ENCODE measurements at places on chromosomes 13 and 19.

DNA sequence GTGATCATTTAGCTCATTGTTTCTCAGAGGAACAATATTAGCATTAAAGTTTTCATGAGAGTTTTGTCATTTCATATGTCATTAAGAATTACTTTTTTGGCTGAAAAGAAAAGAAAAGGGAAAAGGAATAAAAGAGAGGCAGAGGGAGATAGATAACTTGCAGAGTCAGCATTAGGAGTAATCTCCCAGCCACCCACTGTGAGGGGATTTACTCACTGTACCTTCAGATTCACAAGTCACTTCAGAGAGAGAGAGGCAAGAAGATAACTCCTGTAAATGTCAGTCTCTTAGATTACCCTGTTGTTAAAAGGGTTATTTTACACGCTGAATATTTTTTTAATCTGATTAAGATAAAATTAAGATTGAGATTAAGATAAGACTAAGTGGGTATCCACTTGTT lies 125.2 kb downstream of the POU4F1 start:
- DNase-seq = no peak

DNA sequence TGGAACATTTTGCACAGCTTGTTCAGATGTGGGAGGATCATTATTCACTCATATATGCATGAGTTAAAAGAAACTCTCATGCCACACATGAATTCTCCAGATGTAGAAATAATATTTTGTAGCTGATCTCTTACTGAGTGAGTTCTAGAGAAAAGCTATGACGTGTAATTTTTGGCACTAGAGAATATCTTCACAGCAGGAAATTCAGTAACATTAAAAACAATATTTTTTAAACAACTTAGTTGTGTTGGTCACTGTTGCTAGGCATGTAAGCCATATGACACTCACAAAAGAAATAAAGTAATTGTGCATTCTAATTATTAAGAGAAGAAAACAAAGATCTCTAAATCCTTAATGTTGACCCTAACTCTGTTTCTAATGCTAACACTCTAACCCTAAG lies 371.4 kb upstream of the SLC10A2 start:
- DNase-seq = no peak

DNA sequence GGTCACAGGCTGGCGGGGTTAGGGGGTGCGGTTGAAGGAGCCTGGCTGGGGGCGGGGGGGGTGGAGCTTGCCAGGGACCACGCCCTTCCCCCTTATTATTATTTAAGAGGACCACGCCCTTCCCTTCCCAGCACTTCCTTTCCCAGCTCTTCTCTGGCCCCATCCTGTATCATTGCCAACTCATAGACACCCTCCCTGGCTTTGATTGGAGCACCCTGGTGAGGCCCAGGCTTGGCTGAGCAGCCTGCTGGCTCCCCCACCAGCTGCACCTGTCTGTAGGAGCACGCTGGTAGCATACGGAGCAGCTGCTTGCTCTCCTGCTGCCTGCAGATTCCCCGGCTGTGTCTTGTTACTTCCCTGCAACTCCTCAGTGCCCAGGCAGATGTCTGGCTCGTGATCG lies 62.5 kb upstream of the PDX1 start:
- DNase-seq = no peak

GRCh38 chr13:103101901-103102300 lies 35.7 kb upstream of the SLC10A2 start:
- no peak for DNase-seq

DNA sequence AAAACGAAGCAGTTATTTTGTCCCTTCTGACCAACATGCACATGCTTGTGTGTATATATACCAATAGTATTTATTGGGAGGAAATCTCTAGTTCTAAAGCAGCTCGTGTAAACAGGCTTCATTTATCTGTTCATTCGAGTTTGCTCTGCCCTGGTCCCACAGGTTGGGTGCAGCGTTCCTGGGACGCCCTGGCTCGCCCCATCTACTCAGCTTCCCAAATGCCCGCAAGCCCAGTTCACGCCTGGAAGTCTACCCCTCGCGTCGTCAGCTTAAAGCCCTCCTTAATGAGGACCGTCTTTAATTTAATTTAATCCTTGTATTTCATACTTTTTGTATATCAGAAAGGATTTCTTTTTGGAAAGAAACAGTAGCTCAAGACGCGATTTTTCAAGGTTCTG lies 604 bp downstream of the THSD1 start:
- no peak for DNase-seq

DNA sequence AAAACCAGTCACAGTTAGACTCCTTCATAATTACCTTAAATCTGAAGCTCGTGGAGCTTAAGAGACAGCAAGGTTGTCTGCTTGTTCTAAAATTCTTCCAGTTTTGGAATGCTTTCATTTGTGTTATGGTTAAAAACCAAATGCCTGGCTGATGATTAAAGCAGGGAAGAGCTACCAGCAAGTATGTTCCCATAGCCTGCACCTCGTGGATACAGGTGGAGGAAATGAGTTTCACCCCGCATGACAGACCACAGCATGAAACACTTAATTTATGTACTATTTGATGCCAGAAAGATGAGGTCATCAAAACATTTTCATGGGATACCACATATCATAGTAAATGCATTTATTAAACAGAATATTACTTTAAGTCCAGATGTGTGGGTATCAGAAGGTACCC lies 416 bp upstream of the DOCK9 start:
- no peak for DNase-seq

DNA sequence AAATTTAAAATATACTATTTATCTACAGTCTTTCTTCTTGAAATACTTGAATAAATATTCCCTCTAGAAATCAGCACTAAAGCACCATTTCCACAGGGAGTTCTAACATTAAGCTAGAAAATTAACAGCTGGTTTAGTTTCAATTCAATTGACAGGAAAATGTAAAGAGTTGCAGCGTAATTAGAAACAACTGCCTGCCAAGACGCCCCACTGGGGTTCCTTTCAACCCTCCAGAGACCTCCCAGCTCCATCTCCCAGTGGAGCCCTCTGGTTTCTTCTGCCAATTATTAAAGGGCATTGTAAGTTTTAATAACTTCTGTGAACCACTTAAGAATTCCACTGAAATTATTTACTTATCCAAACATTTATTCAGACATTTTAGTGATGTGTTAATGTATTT lies 4.2 kb downstream of the GJA3 start:
- no peak for DNase-seq

DNA sequence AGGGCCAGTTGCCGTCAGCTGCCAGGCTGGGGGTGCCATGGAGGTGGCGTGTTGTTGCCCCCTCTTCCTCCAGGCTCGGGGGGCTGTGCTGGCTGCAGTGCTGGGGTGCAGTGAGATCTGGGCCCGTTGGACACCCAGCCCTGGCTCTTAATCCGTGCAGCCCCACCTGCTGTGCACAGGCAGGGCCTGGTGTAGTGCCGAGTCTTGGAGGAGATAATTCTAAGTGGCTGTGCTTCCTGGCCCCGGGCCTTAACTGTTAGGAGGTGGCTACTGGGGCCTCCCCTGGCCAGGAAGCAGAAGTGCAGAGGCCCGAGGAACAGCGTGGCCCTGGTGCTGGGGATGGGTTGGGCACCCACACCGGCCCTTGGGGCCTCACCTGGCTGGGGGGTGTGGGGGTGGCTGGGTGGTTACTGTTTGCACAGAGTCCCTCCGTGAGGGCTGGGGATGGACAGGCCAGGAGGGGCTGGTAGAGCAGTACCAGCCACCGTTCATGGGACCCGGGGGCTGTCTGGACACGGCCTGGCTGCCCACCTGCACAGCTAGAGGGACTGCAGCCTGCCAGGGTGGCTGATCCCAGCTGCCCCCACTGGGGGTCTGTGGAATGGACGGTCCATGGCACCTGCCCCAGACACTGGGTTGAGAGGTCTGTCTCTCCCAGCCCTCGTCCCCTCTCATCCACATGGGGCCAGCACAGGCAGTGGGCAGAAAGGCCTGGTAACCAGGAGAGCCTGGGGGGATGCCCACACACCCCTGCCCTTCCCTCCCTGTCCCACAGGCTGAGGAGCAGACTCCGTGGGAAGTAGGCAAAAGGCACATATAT lies 3.3 kb downstream of the GPX4 start:
- no peak for DNase-seq

GRCh38 chr13:79492918-79493594 lies 12.1 kb downstream of the NDFIP2 start:
- DNase-seq = no peak

DNA sequence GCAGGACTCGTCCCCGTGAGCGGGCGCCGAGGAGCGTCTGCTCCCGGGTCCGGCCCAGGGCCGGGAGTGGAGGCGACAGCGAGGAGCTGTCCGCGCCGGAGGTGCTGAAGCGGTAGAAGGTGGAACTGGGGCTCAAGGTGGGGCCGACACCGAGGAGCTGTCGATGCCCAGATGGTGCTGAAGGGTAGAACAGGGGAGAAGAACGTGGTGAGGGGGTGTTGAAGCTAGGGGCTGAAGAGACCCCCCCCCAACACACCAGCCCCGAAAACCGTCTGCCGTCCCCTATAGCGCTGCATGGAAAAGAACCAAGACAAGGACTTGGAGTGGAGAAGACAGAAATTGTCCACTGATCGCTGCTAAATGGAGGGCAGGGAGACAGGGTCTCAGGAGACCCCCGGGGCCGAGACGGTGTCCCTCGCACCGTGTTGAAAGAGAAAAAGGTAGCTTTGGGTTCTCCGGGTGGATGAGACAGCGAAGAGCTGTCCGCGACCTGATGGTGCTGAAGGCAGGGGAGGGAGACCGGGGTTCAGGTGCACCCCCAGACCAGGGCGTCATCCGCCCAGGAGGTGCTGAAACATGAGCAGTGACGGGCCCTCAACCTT lies 7.1 kb upstream of the PDE4C start:
- DNase-seq = peak; percentile 40

DNA sequence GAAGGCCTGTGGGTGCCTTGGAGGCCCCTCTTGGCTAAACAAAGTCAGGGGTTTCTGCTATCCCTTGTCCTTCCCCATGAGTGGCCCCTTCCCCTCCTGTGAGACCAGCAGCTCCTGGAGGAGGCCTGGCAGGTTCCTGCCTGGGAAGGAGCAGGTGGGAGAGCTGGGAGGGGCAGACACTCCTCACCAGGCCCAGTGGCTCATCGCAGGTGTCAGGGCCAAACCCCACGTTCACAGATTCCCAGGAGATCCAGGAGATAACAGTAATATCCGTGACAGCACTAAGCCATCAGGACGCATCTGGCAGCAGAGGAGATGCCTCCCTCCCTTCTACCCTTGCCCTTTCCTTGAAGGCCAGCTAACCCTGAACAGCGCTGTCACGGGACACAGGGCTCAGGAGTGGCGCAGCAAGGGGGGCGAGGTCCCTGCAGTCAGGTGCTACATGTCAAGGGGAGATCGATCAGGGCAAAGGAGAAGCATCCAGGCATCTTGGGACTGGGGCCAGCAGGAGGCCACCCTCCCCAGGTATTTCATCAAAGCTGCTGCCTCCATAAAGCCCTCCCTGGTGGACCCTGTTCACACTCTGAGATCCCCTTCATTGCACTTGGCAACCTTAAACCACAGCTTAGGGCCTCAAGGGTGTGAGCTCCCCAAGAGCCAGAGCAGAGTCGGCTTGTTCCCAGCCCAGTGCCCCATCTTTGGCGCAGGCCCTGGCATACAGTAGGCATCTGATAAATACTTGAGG lies 4.8 kb downstream of the CEBPA start:
- DNase-seq = no peak

GRCh38 chr13:76086729-76087128 lies 450.6 kb downstream of the LMO7 start:
- DNase-seq = no peak

DNA sequence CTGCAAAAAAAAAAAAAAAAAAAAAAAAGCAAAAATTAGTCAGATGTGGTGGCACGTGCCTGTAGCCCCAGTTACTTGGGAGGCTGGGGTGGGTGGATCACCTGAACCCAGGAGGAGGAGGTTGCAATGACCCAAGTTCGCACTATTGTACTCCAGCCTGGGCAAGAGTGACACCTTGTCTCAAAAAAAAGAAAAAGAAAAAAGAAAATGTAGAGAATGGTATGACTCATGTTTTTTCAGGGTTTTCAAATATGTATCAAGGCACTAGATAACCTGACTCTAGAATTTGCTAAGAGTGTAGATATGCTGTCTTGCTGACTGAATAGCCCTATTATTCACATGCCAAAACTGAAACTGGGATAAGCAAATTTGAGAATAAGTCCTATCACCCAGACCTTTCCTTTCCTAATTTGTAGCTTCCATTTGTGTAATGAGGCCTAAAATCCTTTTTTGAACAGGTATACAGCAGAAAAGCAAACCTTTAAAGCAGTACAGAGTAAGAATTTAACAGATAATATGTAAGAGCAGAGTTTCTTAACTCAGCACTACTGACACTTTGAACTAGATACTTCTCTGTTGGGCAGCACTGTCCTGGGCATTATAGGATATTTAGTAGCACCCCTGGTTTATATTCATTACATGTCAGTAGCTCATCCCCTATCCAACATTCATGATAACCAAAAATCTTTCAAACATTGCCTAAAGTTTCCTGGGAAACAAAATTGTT lies 108.6 kb downstream of the ELF1 start:
- DNase-seq = no peak

DNA sequence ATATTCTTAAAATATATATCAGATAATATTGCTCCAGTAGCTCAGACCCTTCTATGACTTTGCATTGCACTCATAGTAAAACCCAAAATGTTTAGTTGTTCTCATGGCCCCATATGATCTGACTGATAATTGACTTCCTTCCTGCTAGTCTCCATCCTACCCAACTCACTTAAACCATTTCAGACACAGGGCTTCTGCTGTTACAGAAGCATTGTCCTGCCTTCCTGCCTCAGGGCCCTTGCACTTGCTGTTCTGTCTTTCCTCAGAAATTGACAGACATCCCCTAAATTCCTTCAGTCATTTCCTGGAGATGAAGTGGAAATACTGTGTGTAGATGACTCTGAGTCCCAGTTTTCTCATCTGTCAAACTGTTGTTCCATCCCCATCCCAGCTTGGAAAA lies 19.7 kb downstream of the FBXL12 start:
- DNase-seq = no peak
